HT1080 (cell line): ENCODE measurements at places on chromosomes 12 and 14. TPM values are rescaled to one million over a fixed set of nuclear protein-coding genes. Genes with fewer than 3 reads are reported as not detected.

Gene PUS1
- 30.5 and 42.1 TPM in 2 replicates for total RNA-seq

Gene KERA
- total RNA-seq = not detected in 2 replicates

Gene TC2N
- total RNA-seq = not detected in 2 replicates

Gene TMEM132C
- total RNA-seq = not detected in 2 replicates

Gene SERPINA9
- total RNA-seq = not detected in 2 replicates

Gene TAS2R31
- 0.29 and 0.40 TPM in 2 replicates for total RNA-seq

Gene NFE2
- total RNA-seq = 0.06 TPM in 1 of 2 replicates, not detected in the other

- no peak for DNase-seq
These were observed 20.7 kb downstream of the SCARB1 start for GRCh38 chr12:124842800-124843510.

- no peak for DNase-seq
These were observed 553 bp upstream of the DAZAP2 start for GRCh38 chr12:51238037-51238509.

GRCh38 chr14:96275177-96276112 is 19.4 kb downstream of the BDKRB1 start:
- DNase-seq = peak; percentile 48
